Right ventricle myocardium inferior (tissue), 1 donor: ENCODE measurements at places on chromosomes 3 and 15. TPM values are rescaled to one million over a fixed set of nuclear protein-coding genes. Genes with fewer than 3 reads are reported as not detected.

Gene SLC24A5
- total RNA-seq: not detected

Gene CMTM8
- total RNA-seq: 6.3 TPM

Gene GREM1
- not detected for total RNA-seq

Gene ITGA11
- total RNA-seq: 32.6 TPM

Gene RLBP1
- total RNA-seq: not detected

Gene TWF2
- total RNA-seq: 120 TPM

Gene SLC2A2
- total RNA-seq: not detected

Gene XCR1
- not detected for total RNA-seq

Gene ATP2B2
- total RNA-seq: 0.14 TPM

Gene DZIP1L
- total RNA-seq: 3.8 TPM

Gene MST1
- total RNA-seq: 4.6 TPM

Gene MAP4
- total RNA-seq: 520 TPM

Gene GPR15
- not detected for total RNA-seq

Gene CLDN16
- total RNA-seq: not detected

Gene FGF7
- total RNA-seq: 44.6 TPM

Gene ADAM10
- 64.9 TPM for total RNA-seq

Gene GPR149
- not detected for total RNA-seq

Gene HRG
- not detected for total RNA-seq

Gene SLC15A2
- 3.9 TPM for total RNA-seq

Gene MAPKAPK3
- 412 TPM for total RNA-seq

Gene GHSR
- not detected for total RNA-seq

Gene HHLA2
- not detected for total RNA-seq

Gene ZMYND10
- not detected for total RNA-seq

Gene OXTR
- 0.32 TPM for total RNA-seq

Gene STIMATE
- 9.0 TPM for total RNA-seq

Gene SLC6A6
- total RNA-seq: 14.3 TPM

Gene GOLGA6B
- total RNA-seq: not detected

Gene ARL6IP5
- total RNA-seq: 195 TPM

Gene GHRL
- total RNA-seq: 0.30 TPM

Gene GNB4
- total RNA-seq: 15.8 TPM

Gene LDHAL6B
- total RNA-seq: not detected

Gene GP5
- total RNA-seq: not detected

Gene ZNF502
- 2.4 TPM for total RNA-seq

Gene SERPINI1
- 4.6 TPM for total RNA-seq

Gene ZNF80
- total RNA-seq: not detected

Gene CXCR6
- 0.19 TPM for total RNA-seq

Gene SAMD7
- total RNA-seq: not detected

Gene DYNLT2B
- total RNA-seq: 2.9 TPM

Gene MEX3B
- 4.0 TPM for total RNA-seq
